ENCODE measurements at places on chromosomes 1 and 21.

GRCh38 chr1:107817935-107818334 is 147.0 kb downstream of the VAV3 start:
- no peak for DNase-seq

DNA sequence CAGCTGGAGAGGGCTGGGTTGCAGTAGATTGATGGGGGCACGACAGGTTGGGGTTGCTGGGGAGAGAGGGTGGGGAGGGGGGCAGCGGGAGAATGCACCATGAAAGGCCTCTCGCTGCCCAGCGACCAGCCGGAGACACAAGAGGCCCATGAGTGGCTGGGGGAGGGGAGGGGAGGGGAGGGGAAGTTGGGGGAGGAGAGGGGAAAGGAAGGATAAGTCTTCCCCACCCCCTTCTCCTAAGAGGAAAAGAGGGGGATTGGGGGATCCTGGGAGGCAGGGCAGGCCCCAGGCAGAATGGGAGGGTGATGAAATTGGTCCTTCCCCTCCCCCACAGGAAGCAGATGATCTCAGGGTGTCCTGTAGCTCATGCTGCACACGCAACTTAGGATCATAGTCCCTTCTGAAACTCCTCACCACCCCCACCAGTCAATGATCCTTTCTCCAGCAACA is 45.7 kb downstream of the PAX7 start:
- no peak for DNase-seq

GRCh38 chr1:172377565-172377964 is 42.9 kb upstream of the C1orf105 start:
- no peak for DNase-seq

DNA sequence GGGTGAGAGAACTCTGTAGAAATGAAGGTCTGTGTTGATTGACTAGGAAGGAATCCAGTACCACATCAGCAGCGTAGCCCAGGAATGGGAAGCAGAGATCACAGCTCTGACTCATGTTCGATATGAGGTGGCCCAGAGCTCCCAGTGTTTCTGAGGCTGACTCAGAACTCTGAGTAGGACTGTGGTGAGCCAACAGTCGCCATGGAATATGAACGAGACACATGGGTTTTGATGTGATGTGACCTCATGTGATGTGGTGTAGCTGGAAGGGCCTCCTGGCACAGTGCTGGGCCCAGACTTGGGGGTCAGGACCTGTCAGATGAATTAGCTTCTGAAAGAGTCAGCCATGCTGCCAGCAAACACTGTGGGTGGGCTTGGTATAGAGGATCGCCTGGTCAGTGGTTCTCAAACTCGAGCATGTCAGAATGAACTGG is 237.0 kb downstream of the MRPL39 start:
- no peak for DNase-seq

DNA sequence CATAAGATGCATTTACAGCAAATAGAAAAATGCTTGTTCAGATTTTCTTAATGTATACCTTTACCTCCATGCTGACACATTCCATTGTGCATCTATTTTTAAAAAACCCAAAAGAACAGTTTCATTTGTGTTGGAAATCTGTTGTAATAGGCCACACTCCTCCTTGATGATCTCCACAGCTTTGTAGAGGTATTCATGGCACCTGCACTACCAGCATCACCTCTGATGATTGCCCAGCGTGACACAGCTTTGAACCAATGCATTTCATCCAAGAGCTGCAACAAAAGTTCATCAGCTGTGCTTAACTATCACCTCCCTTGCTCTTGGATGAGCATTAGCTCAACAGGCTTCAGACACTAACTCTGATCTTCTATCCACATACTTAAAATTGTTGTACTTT is 8.2 kb downstream of the DYNLT5 start:
- DNase-seq, result no peak

DNA sequence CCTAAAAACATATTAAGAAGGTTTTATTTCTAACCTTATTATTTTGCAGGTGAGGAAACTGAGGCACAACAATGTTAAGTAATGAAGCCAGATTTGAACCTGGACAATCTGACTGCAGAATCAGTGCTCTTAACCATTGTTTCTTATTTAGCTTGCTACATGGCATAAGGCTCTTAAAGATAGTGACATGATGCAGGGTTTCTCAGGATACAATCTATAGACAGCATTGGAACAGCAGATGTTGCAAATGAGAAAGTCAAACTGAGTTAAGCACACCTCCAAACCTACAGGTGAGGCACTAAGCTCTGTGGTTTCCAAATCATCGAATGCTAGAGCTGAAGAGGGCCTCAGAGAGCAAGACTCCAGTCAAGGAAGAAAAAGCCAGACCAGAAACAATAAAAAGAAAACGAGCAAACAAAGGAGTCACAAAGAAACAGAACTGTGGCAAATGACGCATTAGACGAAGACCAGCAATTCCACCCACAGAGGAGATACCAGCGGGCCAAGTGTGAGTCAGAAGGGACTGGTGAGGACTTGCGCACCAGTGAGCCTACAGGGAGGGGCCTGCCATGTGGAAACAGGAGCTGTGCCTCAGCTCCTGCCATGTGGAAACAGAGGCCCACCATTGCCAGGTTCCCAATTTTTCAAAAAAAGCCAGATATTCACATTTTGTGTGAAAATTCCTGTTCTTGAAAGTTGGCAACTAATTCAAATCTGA is 14.4 kb downstream of the CD58 start:
- DNase-seq, result peak; percentile 30

DNA sequence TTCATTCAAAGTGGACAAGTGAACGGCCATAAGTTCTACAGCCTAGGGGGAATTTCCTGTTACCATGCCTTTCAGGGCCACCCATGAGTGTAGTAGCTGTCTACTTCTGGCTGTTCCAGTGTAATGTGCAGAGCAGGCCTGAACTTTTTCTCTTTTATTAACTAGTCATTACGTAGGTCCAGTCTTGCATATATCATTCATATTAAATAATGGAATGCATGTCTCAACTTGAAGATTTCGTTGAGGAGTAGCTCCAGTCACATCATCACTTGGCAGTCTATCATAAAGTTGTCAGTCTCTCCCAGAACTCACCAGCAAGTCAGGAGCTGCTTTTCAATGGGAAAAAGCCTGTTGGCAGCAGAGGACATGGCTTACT is 12.0 kb upstream of the GIPC2 start:
- no peak for DNase-seq

DNA sequence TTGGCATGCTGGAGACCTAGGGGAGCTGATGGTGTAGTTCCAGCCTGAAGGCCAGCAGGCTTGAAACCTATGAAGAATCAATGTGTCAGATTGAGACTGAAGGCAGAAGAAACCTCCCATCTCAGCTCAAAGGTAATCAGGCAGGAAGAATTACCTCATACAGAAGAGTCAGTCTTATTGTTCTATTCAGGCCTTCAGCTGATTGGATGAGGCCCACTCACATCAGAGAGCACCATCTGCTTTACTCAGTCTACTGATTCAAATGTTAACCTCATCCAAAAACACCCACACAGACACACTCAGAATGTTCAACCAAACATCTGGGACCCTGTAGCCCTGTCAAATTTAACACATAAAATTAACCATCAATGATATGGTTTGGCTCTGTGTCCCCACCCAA is 13.7 kb upstream of the CCN1 start:
- DNase-seq, result no peak

DNA sequence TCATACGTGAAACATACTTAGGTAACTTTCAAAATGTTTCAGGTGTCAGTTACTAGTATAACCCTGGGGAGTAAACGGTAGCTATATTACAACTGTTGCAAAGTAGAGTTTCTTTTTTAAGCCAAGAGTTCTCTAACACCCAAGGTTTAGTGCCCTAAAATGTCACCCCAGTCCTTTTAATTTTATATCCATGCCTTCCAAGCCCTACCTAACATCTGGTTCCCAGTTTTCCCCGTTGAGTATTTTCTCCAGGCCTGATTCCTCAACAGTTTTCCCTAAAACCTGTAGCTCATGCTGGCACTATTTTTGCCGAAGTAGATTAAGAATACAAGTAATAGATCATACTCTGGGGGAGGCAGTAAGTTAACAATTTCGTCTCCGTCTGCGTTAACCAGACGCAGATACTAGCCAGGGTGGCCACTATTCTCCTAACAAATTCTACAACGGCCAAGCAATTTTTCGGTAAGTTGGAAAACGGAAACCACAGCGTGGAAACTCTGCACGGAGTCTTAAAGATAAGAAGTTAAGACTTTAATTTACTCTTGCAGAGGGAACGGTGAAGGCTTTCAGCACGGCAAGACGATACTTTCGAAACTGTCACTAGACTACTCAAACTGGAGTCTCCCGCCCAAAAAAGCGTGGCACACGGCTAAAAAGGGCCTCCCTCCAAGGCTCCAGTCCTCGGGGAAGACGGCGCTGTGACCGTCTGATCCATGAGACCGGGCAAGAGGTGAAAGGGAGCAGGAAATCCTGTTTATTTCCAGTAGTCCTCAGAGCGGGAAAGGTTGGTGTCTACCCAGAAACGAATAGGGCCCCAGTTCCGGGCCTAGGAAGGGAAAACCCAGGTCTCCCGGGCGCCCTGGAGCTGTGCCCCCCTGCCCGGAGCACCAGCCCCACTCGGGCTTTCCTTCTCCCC is 945 bp downstream of the SRSF4 start:
- DNase-seq, result no peak

DNA sequence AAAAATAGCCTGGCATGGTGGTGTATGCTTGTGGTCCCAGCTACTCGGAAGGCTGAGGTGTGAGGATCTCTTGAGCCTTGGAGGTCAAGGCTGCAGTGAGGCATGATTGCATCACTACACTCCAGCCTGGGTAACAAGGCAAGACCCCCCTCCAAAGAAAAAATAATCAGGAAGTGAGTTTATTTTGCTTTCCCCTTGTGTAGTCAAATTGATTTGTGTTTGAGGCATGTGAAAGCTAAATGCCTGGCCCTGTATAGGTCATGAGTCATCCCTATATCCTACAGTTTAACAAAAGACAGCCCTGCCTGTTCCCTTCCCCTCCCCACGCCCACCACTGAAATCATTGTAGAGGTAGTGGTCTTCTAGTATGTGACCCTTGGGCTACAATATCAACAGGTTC is 241.4 kb upstream of the JUN start:
- no peak for DNase-seq

DNA sequence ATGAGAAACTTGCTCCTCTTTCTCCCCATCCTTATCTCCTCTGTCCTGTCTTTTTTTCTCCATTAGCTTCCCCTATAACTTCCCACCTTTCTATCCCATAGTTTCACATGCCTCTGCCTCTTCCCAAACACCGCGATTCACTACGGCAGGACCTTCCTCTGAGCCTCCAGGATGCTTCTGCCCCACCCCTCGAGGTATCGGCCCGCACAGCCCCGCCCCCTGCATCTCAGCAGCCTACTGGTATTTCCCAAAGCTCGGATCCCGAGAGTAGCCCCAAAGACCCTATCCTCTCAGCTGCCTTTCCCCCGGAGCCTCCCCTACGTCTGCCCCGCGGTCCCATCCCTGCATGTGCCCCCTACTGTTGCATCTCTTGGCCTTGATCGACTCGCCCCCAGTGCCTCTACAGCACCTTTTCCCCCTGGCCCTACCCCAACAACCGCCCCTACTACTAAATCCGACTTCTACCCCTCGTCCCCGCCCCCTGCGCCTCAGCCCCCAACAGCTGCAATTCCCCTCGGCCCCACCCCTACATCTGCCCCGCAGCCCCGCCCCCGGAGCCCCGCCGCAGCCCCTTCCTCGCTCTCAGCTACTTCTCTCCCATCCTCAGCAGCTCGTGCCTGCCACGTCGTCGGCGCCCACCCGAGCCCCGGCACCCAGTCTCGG is 512 bp downstream of the PIAS3 start:
- no peak for DNase-seq

Measured in stimulated activated CD4-positive, alpha-beta T cell treated with anti-CD3 and anti-CD28 coated beads, Interleukin-1b, Interleukin-23, amount 100 ng/mL, for 1 hour (primary cell).